ENCODE measurements at places on chromosomes 4 and X.
A peak's percentile ranks its signal among the peaks of the same experiment; 100 is the strongest.

DNA sequence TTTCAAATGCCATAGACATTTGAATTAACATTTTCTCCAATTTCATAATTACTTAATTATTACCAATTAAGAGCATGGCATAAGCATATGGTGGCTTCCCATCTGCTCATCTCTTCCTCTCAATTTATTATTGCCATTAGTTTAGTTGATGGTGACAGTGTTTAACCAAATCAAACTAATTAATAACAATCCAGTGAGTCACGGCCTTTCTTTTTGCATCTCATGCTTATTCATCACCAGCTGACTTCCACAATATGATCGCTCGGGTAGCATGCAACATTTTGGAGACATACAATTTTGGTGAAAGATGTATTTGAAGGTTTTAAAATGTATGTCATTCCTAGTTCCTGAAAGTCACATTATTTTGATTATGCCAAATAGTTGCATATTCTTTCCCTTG is 172.8 kb upstream of the TACR3 start:
- DNase-seq = no peak

DNA sequence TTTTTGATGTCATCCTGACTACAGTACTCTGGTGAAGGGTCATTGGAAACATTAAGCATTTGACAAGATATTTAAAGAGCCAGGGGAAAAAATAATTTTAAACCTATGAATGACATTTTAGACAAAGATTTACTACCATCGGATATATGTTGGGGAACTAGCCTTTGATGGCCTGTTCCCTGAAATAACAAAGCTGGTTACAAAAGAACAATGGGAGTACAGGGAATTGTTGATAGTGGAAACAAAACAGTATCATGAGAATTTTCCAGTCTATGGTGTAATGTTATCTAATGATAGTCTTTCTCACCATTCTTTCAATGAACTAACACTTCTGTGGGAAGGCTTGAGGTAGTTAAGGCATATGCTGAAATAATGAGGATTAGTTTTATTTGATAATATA is 125.9 kb upstream of the KLHL4 start:
- DNase-seq = no peak

GRCh38 chr4:69518538-69519198 is 23.0 kb upstream of the UGT2B4 start:
- no peak for DNase-seq

- no peak for DNase-seq
Observed at GRCh38 chrX:94662689-94663088, 988.7 kb downstream of the FAM133A start.

GRCh38 chr4:83284193-83285054 is at the start of gene COQ2:
TSS of gene COQ2 (minus strand) at chr4:83284798. CDS start at chr4:83284764, 34 bp downstream.
- peak; percentile 45 for DNase-seq

DNA sequence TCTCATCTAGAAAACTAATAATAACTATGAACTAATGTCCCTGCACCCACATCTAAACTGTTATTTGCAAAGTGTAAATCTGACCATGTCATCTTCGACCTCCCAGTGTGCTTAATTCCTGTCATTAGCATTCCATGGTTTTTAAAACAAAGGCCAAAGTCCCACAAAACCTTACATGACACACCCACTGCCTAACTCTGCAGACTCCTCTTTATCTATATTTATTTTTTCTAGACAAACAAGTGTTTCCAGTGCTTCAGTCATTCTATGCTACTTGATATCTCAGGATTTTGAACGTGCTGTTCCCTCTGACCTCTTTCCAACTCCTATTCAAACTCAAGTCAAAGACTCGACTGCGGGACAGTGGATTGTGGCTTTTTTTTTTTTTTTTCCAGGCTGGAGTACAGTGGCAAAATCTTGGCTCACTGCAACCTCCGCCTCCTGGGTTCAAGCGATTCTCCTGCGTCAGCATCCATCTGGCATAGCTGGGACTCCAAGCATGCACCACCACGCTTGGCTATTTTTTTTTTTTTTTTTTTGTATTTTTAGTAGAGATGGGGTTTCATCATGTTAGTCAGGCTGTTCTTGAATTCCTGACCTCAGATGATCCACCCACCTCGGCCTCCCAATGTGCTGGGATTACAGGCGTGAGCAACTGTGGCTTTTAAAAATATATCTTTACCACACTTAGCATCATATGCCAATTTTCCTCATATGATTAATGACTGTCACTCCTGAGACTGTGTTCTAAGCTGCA is 1511.0 kb downstream of the ARAP2 start:
- DNase-seq = no peak

GRCh38 chr4:156888762-156889161 is 82.8 kb downstream of the PDGFC start:
- no peak for DNase-seq

DNA sequence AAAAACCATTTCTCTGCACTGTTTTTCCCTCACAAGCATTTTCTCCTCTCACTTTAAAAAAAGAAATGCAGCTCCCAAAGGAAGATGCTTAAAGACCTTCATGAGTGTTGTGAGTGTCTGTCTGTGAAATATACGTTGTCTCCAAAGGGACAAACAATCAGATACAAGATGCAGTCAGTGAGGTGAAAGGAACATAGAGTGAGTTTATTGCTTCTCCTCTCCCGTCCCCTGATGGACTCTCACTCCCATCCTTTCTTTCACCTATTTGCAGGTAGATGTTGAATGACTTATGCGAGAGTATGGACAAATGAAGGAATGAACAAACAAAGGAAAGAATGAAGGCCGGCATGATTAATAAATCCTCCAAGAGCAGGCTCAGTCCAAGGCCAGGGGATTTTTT is 561.2 kb upstream of the DIPK2B start:
- DNase-seq = no peak

DNA sequence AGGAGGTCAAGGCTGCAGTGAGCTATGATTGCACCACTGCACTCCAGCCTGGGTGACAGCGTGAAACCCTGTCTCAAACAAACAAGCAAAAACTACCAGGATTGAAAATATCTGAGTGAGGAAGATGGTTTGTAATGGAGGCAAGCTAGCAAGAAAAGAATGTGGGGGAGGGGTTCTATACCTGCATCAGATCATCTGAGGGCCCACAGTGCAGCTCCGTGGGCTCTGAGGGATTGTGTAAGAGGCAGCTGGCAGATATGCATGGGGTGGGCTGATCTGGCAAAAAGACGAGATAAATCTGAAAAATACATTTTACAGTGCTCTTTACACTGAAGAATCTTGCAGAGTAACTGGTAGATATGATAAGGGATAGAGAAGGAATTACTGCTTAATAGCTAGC is 28.9 kb upstream of the CHRNA9 start:
- DNase-seq = no peak

GRCh38 chr4:88937081-88937480 is 119.9 kb downstream of the FAM13A start:
- DNase-seq = no peak

DNA sequence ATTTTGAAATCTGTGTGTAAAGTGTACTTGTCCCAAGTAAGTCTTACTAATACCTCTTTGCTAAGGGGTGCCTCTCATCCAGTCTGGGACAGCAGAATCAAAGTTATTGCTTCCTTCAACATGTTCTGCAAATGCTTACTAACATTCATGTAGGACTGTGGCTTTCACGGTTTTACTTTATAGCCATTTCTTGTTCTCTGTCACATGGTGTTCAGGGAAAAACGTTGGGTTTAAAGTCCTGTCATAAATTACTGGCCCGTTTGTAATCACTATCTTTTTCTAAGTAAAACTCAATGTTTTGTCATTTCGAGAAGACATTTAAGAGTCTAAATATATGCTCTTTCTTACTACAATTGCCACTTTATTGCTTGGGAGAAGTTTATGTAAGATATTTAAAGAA is 321.1 kb downstream of the STIM2 start:
- DNase-seq = no peak

DNA sequence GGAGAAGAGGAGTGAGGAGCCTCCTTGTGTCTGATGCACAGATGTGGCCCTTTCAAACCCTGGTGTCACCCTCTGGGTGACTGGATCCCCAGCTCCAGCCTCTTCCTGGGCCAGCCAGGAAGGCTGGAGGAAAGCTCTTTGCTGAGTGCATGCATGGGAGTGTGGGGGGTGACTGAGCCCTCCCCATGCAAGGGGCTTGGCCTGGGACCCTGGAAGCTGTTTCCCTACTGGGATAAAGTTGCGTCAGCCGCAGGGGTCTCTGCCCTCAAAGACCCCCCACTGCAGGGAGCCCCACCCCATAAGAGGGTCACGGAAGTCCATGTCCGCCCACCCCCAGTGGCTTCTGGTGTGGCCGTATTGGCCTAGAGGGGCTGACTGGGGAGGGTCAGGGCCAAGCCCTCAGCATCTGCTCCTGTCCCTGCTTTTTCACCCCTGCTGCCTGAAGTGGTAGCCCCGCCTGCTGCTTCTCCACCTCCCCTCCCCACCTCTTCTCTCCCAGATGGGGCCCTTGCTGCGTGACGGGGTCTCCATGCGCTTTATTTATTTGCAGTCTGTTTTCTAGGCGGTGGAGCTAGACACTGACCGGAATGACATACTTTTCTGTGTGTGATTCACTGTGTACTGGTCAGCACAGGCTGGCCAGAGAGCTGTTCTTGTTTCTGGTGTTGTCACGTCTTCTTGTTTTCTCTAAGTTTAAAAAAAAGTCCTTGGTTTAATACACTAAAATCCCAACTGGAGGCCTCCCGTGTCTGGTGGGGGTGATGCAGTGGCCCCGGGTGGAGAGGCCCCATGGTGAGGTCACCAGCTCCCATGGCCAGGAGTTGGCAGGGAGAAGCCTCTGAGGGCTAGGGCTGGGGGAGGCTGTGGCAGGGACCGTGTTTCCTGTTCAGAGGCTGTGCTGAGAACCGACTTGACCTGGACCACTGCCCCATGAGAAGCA is 3.6 kb downstream of the SMIM10L2A start:
- no peak for DNase-seq

DNA sequence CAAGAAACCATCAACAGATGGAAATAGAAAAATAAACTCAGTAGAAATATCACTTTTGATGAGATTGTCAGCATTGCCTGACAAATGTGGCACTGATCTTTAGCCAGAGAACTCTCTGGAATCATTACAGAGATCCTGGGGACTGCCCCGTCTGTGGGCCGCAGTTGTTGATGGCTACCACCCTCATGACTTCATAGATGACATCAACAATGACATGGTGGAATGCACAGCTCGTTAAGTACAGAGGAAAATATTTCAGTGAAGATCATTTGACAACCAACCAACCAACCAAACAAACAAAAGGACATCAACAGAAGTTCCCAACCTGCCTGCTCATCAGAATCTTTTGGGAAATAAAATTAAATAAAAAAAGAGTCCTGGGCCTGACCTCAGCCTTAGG is 132.6 kb downstream of the UCHL1 start:
- no peak for DNase-seq

DNA sequence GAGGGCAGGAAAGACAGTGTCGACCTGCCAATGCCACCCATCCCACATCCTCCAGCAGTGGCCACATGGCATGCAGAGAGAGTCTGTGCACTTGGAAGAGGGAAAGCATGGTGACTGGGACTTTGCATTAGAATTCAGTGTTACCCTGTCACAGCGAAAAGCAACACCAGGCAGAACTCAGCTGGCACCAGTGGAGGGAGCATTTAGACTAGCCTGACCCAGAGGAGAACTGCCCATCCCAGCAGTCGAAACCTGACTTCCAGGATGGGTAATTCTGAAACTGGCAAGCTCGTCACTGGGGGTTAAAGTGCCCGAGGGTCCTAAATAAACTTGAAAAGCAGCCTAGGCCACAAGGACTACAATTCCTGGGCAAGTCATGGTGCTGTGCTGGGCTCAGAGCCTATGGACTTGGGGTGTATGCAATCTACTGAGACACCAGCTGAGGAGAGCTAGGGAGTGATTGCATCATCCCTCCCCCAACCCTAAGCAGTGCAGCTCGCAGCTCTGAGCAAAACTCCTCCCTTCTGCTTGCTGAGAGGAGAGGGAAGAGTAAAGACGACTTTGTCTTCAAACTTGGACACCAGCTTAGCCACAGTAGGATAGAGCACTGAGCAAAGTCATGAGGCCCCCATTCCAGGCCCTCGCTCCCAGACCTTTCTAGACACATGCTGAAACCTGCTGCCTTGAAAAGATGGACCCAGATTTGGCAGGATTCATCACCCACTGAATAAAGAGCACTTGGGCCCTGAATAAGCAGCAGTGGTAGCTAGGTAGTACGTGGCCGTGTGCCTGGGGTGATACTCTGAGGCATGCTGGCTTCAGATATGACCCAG is 68.8 kb downstream of the DDX60L start:
- DNase-seq = no peak

GRCh38 chr4:53591372-53591892 is at the start of gene LNX1:
TSS of gene LNX1 (minus strand) at chr4:53591486. CDS start at chr4:53574002, 17,484 bp downstream.
- no peak for DNase-seq

- DNase-seq = no peak
Observed at GRCh38 chrX:124435616-124436015, 89.3 kb downstream of the SH2D1A start.

DNA sequence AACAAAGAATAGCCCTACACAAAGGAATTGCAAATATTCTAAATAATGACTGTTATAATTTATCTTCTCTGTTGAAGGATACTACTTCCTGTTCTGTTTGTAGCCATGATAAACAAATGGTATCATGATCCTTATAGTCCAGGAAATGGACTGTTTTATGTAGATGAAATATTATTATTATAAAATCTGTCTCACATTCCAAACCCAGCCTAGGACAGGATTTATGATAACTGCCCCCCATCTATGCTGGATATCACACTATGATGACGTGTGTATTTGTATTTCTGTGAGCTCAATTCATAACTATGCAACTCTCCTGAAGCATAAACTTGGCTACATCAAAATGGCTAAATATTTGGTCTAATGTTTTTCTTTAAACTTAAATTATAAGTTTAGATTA is 21.3 kb downstream of the DMD start:
- no peak for DNase-seq

- DNase-seq = no peak
Observed at GRCh38 chr4:33187035-33187434, 2466.9 kb downstream of the PCDH7 start.

- no peak for DNase-seq
Observed at GRCh38 chrX:70422851-70423341, at the start of gene GDPD2. TSS of gene GDPD2 (plus strand) at chrX:70423314. CDS start at chrX:70424985, 1,671 bp downstream.

GRCh38 chr4:157889788-157890187 is 283.0 kb downstream of the GASK1B start:
- no peak for DNase-seq

- no peak for DNase-seq
Observed at GRCh38 chr4:163245044-163245728, 78.5 kb upstream of the NAF1 start.

DNA sequence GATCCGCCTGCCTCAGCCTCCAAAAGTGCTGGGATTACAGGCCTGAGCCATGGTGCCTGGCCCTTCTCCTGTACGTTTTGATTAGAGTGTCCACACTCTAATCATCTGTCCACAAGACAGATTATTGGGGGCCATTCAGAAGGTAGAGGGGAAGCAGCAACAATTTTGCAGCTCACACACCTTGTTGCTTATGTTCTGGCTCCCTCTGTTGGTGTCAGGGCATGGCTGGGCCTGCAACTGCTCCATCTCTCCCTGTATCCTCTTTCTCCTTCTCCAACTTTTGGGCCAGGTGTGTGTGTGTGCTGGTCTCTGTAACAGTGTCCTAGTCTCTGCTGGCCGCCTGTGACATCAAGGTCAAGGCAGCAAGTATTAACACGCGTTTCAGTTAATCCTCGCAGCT is 125.5 kb upstream of the MBNL3 start:
- DNase-seq = no peak

- DNase-seq = no peak
Observed at GRCh38 chr4:83751336-83751949, 215.5 kb downstream of the GPAT3 start.
